ENCODE measurements at places on chromosomes 2 and 18. TPM values are rescaled to one million over a fixed set of nuclear protein-coding genes. Genes with fewer than 3 reads are reported as not detected.

Gene CPO
- total RNA-seq: not detected

Gene CRYGB
- total RNA-seq: not detected

Gene CAVIN2
- total RNA-seq: 56.5 TPM

Gene SCRN3
- 51.6 TPM for total RNA-seq

Gene ZNF396
- total RNA-seq: 0.27 TPM

Gene LINC00305
- not detected for total RNA-seq

Gene IKZF2
- 4.9 TPM for total RNA-seq

Gene IL36B
- total RNA-seq: not detected

Gene GRB14
- 0.43 TPM for total RNA-seq

Gene TYW5
- total RNA-seq: 6.2 TPM

Gene BBS5
- total RNA-seq: 4.4 TPM

Gene ANKRD30B
- 1.6 TPM for total RNA-seq

Gene MYO5B
- total RNA-seq: 14.7 TPM

Gene MRO
- total RNA-seq: not detected

Gene ASB18
- 0.24 TPM for total RNA-seq

Gene LAMA1
- total RNA-seq: 0.62 TPM

Gene HOXD9
- total RNA-seq: 0.29 TPM

Gene MC2R
- total RNA-seq: not detected

Gene TEKT4
- not detected for total RNA-seq

Gene GPR155
- total RNA-seq: 5.6 TPM

Gene RGPD3
- total RNA-seq: 0.16 TPM

Gene SERPINB11
- not detected for total RNA-seq

Gene ASNSD1
- 74.0 TPM for total RNA-seq

Gene COL6A3
- 9.1 TPM for total RNA-seq

Gene MYO3B
- total RNA-seq: not detected

Gene MAB21L4
- total RNA-seq: not detected

Gene PAIP2B
- total RNA-seq: 0.83 TPM

Gene CCT4
- total RNA-seq: 163 TPM

Gene SGO2
- 3.1 TPM for total RNA-seq

Gene KCNK3
- total RNA-seq: 1.1 TPM

Gene FBXO36
- 1.5 TPM for total RNA-seq

Gene UGT1A10
- not detected for total RNA-seq

Gene KCNE4
- 27.1 TPM for total RNA-seq

Gene POTEI
- not detected for total RNA-seq

Gene UGT1A3
- not detected for total RNA-seq

Gene DLX1
- 0.78 TPM for total RNA-seq

Gene HOXD13
- not detected for total RNA-seq

All from myocyte (in vitro differentiated cells).